ENCODE measurements at places on chromosomes 7 and 10. TPM values are rescaled to one million over a fixed set of nuclear protein-coding genes. Genes with fewer than 3 reads are reported as not detected.

The CACNB2 gene
- polyA plus RNA-seq: 1.2 TPM

The SLC26A4 gene
- 0.25 TPM for polyA plus RNA-seq

The CCDC172 gene
- not detected for polyA plus RNA-seq

The HGF gene
- polyA plus RNA-seq: 0.46 TPM

The SPDYE16 gene
- polyA plus RNA-seq: 0.06 TPM

The LRRTM3 gene
- polyA plus RNA-seq: 0.09 TPM

The ZNF487 gene
- polyA plus RNA-seq: 6.6 TPM

The CYREN gene
- polyA plus RNA-seq: 41.4 TPM

The TMEM229A gene
- not detected for polyA plus RNA-seq

The AMZ1 gene
- 0.16 TPM for polyA plus RNA-seq

The SLC26A3 gene
- 751 TPM for polyA plus RNA-seq

The RARRES2 gene
- 28.9 TPM for polyA plus RNA-seq

Measured in sigmoid colon (tissue), 7 donors.